ENCODE measurements at places on chromosomes 13 and 19.
A peak's percentile ranks its signal among the peaks of the same experiment; 100 is the strongest.

DNA sequence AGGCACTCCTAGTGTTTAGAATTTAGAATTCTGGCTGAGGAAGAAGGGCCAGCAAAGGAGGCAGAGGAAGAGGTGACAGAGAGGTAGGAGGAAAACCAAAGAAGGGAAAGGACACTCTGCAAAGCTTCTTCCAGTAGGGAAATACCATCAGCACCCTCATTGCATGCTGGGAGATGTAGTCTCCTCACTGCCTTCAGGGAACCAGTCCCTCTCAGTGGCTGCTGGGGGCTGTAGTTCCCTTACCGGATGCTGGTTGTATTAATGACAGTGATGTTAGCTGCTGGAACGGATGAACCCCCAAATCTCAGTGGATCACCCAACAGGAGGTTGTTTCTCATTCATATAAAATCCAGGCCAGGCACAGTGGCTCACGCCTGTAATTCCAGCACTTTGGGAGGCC lies 10.1 kb downstream of the GRIN2D start:
- DNase-seq = peak; percentile 61

GRCh38 chr19:8631425-8631819 lies 989 bp downstream of the NFILZ start:
- DNase-seq = no peak

GRCh38 chr13:112060899-112061366 lies 6.0 kb upstream of the SOX1 start:
- no peak for DNase-seq

- no peak for DNase-seq
Observed at GRCh38 chr19:30430206-30430734, 58.1 kb downstream of the ZNF536 start.

- no peak for DNase-seq
Observed at GRCh38 chr13:98475522-98475921, 101.4 kb downstream of the STK24 start.

- no peak for DNase-seq
Observed at GRCh38 chr13:114089751-114090400, 42.5 kb downstream of the RASA3 start.

DNA sequence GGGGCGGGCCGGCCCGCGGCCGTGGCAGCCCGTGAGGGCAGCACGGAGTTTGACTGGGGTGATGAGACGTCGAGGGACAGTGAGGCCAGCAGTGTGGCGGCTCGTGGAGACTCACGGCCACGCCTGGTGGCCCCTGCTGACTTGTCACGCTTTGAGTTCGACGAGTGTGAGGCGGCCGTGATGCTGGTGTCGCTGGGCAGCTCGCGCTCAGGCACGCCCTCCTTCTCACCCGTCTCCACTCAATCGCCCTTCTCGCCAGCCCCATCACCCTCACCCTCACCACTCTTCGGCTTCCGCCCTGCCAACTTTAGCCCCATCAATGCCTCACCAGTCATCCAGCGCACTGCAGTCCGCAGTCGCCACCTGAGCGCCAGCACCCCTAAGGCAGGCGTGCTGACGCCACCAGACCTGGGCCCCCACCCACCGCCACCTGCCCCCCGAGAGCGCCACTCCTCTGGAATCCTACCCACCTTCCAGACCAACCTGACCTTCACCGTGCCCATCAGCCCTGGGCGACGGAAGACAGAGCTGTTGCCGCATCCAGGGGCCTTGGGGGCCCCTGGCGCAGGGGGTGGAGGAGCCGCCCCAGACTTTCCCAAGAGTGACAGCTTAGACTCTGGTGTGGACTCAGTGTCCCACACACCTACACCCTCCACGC lies 4.5 kb downstream of the CIC start:
- no peak for DNase-seq

DNA sequence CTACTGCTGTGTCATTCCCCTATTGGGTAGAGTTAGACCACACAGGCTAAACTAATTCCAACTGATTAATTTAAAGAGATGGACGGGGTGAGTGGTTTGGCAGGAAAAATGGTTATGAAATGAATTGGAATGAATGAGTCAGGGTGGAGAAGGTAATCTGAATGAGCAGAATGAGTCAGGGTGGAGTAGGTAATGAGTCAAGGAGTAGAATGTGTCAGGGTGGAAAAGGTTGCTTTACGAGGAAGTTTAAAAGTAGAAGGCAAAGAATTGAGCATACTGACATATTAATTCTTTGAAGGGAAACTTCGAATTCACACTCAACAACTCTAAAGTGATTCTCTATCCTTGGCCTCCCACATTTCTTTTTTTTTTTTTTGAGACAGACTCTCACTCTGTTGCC lies 12.7 kb upstream of the ZNF121 start:
- DNase-seq = no peak

- DNase-seq = no peak
Observed at GRCh38 chr19:46716672-46717033, 261 bp downstream of the PRKD2 start.

DNA sequence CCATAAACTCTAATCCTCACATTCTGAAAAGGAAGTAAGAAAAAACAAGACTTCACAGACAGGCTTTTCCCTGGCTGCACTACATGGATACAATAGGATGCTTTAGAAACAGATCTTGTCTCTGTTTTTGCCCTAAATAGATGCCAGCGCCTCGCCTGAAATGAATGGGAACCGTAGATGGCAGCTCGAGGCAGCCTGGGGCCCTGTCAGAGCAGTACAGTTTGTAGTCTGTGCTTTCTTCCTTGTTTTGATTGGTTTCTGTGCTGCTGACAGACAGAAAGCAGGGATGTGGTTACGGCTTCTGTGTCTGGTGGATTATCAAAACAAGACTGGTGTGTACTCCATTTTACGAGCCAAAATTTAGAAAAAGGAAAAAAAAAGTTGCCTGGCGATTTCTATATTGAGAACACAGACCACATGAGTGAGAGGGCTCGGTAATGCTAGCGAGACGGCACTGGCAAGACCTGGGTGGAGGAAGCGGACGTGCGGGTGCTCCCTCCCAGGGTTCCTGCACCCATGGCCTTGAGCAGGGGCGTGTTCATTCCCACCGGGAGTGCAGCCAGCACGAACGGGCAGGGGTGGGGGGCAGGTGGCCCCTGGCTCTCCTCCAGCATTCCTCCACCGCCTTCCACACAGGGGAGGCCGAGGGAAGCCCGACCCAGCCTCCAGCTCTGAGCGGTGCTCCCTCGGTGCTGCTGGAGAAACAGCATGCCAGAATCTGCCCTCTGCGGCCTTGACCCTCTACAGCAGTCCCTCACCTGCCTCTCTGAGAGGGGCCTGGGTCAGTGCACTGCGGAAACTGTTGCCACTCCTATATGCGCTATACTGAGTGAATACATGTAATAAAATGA lies 37.6 kb upstream of the C1QTNF9 start:
- DNase-seq = peak; percentile 41

GRCh38 chr13:42631181-42631580 lies 57.2 kb downstream of the TNFSF11 start:
- DNase-seq = no peak

GRCh38 chr19:42121656-42122069 lies 10.6 kb downstream of the POU2F2 start:
- peak; percentile 66 for DNase-seq

GRCh38 chr13:66640231-66640630 lies 589.9 kb downstream of the PCDH9 start:
- DNase-seq = no peak

DNA sequence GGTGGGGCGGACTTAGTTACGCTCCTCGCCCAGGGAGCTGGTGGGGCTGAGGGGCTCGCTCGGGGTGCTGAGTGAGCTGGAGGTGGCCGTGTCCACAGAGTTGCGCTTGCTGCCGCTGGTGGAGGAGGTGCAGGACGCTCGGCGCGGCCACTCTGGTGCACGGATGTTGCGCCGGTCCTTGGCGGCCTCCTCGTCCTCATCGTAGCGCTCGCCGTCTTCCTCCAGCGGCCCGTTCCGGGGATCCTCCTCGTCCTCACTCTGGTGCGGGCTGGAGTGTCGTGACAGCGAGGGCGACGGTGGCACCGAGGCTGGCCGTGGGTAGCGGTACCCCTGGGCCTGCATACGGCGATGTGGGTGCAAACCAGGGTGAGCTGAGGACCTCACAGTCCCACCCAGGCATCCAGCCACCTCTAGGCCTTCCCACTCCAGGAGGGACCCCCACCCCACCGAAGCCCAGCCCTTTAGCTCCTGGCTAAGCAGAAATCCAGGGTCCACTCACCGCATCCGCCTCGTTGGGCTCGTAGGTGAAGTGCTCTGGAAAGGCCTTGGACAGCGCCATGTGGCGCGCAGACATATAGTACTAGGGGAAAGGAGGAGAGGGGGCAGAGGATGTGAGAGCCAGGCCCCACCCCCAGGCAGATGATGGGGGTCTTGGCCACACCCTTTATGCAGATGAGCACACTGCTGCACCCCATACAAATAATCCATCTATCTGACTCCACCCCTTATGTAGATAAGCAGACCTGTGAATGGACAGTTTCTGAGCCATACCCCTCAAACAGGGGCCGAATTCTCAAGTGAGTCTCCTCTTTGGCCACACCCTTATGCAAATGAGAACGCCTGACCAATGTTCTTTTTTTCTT lies 4.4 kb downstream of the FTL start:
- no peak for DNase-seq

DNA sequence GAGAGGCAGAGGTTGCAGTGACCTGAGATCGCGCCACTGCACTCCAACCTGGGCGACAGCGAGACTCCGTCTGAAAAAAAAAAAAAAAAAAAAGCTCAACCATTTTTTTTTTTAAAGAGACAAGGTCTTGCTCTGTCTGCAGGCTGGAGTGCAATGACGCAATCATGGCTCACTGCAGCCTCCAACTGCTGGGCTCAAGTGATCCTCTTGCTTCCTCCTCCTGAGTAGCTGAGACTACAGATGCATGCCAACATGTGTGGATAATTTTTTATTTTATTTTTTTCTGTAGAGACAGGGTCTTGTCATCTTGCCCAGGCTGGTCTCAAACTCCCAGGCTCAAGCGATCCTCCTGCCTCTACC lies 10.3 kb downstream of the EHD2 start:
- DNase-seq = no peak

GRCh38 chr19:30566681-30567420 lies 194.7 kb downstream of the ZNF536 start:
- DNase-seq = no peak

GRCh38 chr13:23437916-23438315 lies 4.4 kb upstream of the SACS start:
- no peak for DNase-seq

GRCh38 chr19:32868206-32868950 lies 1.2 kb downstream of the SLC7A9 start:
- no peak for DNase-seq

DNA sequence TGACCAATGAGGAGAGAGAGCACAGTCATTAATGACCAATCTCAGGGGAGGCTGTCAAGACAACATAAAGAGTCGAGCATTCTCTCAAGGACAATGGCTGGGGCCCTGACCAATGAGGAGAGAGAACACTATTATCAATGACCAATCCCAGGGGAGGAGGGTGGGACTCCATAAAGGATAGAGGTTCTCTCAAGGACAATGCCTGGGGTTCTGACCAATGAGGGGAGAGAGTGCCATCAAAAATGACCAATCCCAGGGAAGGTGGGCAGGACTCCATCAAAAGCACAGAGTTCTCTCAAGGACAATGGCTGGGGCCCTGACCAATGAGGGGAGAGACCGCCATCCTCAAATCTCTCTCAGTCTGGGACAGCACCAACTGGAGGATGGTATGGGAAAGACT lies 3.3 kb upstream of the KLK11 start:
- DNase-seq = no peak

DNA sequence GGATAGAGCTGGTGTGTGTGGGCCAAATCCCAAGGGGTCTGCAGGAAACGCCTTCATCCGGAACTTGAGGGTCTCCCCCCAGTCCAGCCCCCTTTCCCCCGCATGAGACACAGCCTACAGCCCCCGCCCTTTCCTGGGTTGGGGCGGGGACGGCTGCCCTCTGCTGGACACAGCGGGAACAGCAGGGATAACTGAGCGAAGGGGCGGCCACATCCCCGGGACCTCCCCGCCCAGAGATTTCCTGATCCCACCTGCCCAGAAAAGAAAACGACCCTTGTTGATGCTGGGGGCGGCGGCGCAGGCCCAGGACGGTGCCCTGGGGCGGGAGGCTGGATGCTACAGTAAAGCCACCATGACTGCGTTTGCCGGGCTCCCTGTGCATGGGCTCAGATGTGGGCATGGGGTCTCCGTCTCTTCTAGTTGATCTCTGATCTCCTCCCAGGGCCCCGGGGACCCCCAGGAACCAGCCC lies 14.2 kb downstream of the ONECUT3 start:
- DNase-seq = peak; percentile 90

GRCh38 chr13:26919311-26919710 lies 158.7 kb upstream of the GPR12 start:
- no peak for DNase-seq

- DNase-seq = no peak
Observed at GRCh38 chr13:38697628-38698333, 10.9 kb downstream of the FREM2 start.

DNA sequence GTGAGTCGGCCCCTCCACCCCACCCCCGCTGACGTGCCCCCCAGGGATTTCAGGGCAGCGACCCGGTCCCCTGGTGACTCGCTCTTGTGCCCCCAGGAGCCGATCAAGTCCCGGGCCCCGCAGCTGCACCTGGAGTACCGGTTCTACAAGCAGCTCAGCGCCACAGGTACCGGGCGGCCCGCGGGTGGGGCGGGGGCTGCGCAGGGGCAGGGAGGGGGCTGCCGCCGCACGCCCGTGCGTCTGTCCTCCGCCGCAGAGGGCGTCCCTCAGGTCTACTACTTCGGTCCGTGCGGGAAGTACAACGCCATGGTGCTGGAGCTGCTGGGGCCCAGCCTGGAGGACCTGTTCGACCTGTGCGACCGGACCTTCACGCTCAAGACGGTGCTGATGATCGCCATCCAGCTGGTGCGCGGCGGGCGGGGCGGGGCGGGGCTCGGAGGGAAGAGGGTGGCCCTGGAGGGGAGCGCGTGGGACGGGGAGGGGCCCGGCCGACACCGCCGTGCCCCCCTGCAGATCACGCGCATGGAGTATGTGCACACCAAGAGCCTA lies 37.1 kb downstream of the BTBD2 start:
- no peak for DNase-seq

DNA sequence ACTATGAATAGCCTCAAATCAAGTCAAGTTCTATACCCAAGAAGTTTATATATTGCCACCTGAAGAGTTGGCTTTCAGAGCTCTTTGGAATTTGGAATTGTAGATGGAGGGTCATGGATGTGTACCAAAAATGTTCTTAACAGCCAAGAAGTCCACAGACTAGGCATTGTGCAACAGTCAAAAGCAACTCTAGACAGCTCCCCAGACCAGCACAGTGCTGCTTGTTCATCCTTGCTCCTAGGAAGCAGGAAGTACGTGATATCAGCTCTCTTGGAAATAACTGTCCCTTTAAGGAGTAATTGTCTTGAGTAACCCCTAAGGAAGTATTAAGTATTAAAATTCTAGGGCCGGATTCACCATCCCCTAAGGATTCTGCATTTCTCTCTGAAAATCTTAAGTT lies 30.7 kb upstream of the IL17D start:
- DNase-seq = no peak

- no peak for DNase-seq
Observed at GRCh38 chr13:110716247-110716515, 2.7 kb downstream of the ING1 start.
